Omental fat pad (tissue), 4 donors: ENCODE measurements at places on chromosomes 1 and 21. TPM values are rescaled to one million over a fixed set of nuclear protein-coding genes. Genes with fewer than 3 reads are reported as not detected.
A peak's percentile ranks its signal among the peaks of the same experiment; 100 is the strongest.

The KRTAP10-9 gene
- total RNA-seq: not detected

DNA sequence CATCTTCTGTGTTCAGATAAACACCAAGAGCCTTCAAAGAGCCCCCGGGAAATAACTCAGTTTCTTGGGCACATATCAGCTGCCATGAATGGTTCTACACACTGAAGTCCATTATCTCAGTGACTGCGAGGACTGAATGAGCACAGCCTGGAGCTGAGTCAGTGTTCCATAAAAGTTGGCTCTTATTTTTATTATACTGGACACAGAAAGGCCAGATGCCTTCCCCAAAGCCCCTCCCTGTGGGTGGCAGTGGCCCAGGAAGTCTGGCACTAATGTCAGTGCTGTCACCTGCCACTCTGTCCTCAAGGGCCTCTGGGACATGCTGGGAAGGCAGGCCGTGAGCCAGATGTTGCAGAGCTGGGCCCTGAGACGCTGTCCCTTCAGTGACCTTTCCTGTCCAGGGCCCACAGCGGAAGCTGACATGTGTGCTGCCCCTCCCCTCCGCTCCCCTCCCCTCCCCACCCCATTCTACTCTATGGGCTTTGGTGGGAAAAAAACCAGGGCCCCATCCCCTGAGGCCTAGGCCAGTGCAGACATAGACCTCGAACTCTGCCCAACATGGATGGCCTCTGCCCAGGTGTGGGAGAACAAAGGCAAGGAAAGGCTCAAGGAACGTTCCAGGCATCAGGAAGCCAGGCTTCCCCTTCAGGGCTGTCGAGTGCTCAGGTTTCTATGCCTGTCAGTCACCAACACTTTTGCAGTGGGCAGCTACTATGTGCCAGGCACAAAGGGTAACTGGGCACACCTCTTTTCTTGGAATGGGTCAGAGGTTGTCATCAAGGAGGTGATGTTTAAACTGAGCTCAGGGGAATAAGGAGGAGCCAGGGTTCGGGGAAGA, 22.4 kb upstream of the NPPB start:
- no peak for DNase-seq

DNA sequence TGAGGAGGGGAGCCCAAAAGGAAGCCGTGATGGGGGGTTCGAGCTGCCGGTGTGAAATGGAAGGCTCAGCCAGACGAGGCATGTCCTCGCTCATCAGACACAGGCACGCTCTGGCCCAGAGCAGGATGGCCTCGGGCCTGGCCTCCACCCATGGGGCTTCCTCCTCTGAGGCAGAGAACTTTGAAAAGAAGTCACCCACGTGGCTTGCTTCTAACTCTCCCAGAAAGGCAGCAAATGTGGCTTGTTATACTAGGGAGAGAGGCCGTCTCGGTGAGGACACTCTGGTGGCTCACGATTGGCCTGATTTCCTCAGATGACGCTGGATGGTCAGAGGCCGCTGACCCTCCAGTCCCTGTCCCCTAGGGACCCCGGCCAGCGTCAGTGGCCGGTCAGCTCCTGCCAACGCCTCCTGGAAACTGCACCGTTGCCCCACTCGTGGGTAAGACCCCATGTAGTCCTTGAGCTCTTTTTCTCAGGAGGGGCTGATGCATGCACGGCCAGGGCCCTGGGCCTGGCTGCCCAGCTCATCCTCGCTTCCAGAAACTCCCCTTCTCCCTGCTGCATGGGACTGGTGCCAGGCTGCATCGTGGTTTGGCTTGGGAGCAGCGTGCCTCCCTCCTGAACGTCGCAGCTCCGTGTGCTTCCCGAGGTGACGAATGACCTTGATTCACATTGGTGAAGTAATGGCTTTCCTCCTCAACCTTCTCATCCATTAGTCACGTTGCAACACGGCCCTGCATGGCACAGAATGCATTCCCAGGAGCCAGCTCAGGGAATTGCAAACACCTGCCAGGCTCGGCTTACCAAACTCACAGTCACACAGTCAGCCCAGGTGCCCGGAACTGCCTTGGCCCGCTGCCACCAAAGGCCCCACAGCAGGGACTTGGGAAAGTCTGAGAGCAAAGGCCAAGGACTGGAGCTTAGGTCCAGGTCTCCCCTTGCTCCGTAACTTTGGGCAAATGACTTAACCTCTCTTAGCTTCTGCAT, 58.8 kb downstream of the TOMM20 start:
- peak; percentile 72 for DNase-seq

GRCh38 chr1:28811766-28812668, at the start of gene OPRD1:
OPRD1 (plus strand) TSS chr1:28812170; CDS start chr1:28812384, 214 bp downstream.
- no peak for DNase-seq

DNA sequence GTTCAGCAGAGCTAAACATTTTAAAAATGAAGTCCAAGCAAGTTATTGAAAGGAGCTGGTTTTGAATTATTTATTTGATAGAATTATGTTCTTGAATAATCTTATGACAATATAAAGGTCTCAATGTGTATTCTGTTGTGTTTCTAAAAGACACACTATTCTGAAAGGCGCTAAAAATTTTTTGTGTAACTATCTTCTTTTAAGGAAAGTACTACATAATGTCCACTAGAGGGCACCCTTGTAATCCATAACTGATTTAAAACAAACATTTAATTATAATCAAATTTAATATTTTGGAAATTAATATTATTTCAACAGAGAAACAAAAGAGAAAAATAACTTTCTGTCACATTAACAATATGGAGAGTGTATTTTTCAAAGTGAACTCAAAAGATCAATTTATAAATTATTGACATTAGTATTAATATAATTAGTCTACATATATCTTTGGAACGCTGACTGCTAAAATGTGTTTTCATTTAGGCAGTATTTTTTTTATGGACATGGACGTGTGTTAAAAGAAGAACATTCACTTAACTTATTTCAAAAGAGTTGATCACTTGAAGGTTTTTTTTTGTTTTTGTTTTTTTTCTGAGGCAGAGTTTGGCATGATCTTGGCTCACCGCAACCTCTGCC, 248.4 kb downstream of the DENND1B start:
- DNase-seq: no peak

The ATP1A4 gene
- total RNA-seq: 0.47 TPM

The FAAH gene
- total RNA-seq: 28.9 TPM

DNA sequence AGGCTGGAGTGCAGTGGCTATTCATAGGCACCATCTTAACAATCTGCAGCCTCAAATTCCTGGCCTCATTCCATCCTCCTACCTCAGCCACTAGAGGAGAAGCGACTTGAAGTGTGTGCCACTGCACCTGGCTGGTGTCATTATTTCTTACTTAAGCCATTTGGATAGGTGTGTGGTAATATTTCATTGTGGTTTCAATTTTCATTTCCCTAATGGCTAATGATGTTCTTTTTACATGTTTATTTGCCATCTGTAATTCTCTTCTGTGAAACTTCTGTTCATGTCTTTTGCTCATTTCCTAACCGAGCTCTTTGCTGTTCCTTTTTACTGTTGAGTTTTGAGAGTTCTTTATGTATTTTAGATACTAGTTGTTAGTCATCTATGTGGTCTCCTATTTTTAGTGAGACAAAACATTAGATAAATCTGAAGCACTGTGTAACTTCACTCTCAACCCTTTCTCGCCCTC, 66.8 kb downstream of the SLC27A3 start:
- no peak for DNase-seq

- no peak for DNase-seq
Measured at GRCh38 chr1:86409416-86410021, 13.4 kb upstream of the ODF2L start.

- no peak for DNase-seq
Measured at GRCh38 chr1:28545246-28545628, 7.6 kb upstream of the TRNAU1AP start.

GRCh38 chr1:234719454-234720251, 109.7 kb upstream of the IRF2BP2 start:
- DNase-seq: no peak

GRCh38 chr1:241802863-241803262, 45.1 kb upstream of the EXO1 start:
- no peak for DNase-seq

DNA sequence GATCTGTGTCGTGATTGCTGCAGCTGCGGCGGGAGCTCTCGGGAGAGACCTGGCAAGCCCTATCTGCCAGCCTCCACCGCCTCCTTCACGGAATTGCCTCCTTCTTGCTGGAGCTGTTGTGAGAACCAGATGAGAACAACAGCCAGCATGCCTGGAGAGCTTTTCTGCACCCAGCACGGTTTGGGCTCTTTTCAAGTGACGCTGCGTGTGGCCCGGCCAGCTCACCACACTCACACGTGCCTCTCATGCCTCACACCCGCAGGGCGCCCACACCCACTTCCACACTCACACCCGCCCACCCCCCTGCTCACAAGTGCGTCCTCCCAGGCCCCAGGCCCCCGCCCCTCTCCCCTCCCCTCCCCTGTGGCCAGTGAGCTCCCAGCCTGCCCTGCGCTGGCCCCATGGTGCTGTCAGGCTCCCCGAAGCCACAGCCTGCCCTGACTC, 135.7 kb upstream of the RUNX3 start:
- no peak for DNase-seq

GRCh38 chr1:183070923-183071618, 47.9 kb downstream of the LAMC1 start:
- no peak for DNase-seq

GRCh38 chr1:227793948-227794816, 21.3 kb upstream of the PRSS38 start:
- peak; percentile 45 for DNase-seq

DNA sequence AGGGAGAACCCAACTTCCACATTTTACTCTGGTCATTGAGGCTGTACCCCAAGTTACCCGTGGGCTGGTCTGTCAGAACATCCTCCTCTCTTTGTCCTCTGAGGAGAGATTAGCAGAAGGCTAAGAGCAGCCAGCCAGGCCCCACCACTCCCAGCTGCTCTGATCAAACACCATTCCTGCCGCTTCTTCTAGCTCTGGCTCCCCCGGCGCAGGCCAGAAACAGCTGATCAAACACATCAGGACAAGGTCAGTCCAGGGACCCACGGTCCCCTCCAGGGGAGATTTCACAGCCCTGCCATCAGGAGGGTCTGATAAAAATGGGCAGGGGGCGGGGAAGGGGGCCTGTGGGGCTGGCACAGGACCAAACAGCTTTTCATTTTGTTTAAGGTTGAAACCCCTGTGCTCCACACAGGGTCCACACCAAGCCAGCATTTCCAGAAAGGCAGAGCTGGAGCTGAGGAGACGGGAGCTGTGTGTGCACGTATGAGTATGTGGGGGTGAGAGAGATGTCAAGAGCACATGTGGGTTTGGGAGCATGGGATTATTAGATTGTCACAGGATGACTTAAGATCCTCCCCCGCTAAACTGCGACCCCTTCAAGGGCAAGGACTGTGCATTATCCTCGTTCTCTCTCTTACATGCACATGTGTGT, 29.9 kb upstream of the EPHA8 start:
- DNase-seq: no peak

DNA sequence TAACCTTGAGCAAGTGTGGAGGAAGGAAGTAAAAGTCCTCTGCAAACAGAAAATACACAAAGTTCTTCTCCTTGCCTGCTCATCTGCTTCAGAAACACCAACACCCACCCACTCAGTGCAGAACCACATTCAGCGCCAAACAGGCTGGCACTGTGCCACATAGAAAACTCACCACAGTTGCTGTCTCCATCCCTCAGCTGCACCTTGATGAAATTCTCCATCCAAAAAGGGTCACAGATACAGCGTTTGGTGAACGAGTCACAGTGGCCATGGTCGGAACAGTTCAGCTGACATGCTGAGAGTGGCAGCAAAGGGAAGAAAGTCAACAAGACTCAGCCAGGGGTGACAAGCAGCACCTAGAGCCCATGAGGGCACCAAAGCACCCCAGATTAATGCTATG, 114.5 kb downstream of the KIAA0319L start:
- no peak for DNase-seq

- DNase-seq: no peak
Measured at GRCh38 chr1:164163289-164163849, 395.6 kb upstream of the PBX1 start.

The RIIAD1 gene
- total RNA-seq: not detected
